ENCODE measurements at places on chromosomes 16 and 17. TPM values are rescaled to one million over a fixed set of nuclear protein-coding genes. Genes with fewer than 3 reads are reported as not detected.

Gene TP53TG3
- total RNA-seq, result not detected

Gene HBA1
- 5.9 TPM for total RNA-seq

Gene ELP5
- 123 TPM for total RNA-seq

Gene LONP2
- total RNA-seq, result 49.4 TPM

Gene KCNG4
- not detected for total RNA-seq

Gene FOXN1
- total RNA-seq, result not detected

Gene TBC1D3E
- total RNA-seq, result not detected

Gene UBE2O
- total RNA-seq, result 56.9 TPM

Gene RPH3AL
- total RNA-seq, result 1.3 TPM

Gene ST6GALNAC1
- not detected for total RNA-seq

Gene SPATA22
- not detected for total RNA-seq

Gene SLFN12L
- 1.6 TPM for total RNA-seq

Gene PERCC1
- not detected for total RNA-seq

Gene CPD
- 52.6 TPM for total RNA-seq

Gene TBC1D3G
- not detected for total RNA-seq

Gene ITGA2B
- total RNA-seq, result 0.62 TPM

Gene NARF
- total RNA-seq, result 75.7 TPM

Gene ZNF597
- 2.4 TPM for total RNA-seq

Gene KRTAP1-1
- not detected for total RNA-seq

Gene PRSS27
- 1.3 TPM for total RNA-seq

Gene SCGB1C2
- total RNA-seq, result not detected

Gene SLC16A13
- total RNA-seq, result 11.7 TPM

Gene CORO1A
- 7.0 TPM for total RNA-seq

Gene HOXB7
- total RNA-seq, result 37.9 TPM

Gene PIRT
- not detected for total RNA-seq

Gene PRSS36
- total RNA-seq, result 0.72 TPM

Gene G6PC1
- total RNA-seq, result not detected

Gene FOXF1
- total RNA-seq, result not detected

Gene PPM1E
- total RNA-seq, result 6.0 TPM

Gene PTGES3L
- total RNA-seq, result 1.1 TPM

Gene SGSM2
- total RNA-seq, result 81.2 TPM

Gene RASD1
- total RNA-seq, result 0.21 TPM

Measured in A673 (cell line).